Fibroblast of skin of scalp (primary cell): ENCODE measurements at places on chromosomes 5 and 9.

DNA sequence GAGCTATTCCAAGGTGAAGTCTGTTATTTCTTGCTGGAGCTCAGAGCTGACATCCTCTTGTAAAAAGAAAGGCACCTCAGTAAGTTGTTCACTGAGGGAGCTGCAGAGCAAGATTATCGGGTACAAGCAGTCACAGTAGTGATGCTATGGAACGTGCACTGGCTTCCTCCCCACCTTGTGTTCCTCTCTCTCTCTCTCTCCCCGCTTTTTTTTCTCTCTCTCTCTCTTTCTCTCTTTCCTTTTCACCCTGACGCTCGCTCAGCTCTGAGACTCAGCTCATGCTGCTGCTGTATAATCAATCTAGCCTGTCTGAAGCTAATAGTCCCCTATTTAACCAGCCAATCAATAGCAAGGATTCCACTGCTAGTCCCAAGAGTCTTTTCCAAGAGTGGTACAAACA, 587.6 kb upstream of the CDH18 start:
- DNase-seq: no peak

GRCh38 chr9:134683714-134684374, 42.2 kb downstream of the COL5A1 start:
- no peak for DNase-seq

DNA sequence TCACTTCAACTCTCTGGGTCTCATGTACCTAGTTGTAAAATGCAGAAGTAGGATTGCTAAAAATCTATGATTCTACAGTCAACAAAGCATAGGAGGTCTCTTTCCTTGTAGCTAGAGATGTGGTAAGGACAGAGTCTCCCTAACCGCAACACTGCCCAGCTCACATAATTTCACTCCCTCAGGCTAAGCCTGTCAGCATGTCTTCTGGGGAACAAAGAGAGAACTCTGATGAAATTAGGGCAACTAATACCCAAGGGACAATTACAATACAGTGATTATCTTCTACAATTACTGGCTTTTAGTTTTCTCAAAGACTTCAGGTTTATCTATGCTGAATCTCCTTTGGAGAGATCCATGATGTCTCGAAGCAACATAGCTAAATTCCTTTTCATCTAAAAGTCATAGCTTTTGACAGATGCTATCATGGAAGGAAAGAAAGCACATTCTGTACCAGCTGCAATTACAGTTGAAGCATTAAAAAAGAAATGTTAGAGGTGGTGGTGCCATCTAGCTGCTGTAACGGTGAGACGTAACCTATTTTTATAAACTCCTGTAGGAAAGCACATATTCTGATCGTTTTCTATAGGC, 141.1 kb upstream of the TARS1 start:
- peak; percentile 73 for DNase-seq

DNA sequence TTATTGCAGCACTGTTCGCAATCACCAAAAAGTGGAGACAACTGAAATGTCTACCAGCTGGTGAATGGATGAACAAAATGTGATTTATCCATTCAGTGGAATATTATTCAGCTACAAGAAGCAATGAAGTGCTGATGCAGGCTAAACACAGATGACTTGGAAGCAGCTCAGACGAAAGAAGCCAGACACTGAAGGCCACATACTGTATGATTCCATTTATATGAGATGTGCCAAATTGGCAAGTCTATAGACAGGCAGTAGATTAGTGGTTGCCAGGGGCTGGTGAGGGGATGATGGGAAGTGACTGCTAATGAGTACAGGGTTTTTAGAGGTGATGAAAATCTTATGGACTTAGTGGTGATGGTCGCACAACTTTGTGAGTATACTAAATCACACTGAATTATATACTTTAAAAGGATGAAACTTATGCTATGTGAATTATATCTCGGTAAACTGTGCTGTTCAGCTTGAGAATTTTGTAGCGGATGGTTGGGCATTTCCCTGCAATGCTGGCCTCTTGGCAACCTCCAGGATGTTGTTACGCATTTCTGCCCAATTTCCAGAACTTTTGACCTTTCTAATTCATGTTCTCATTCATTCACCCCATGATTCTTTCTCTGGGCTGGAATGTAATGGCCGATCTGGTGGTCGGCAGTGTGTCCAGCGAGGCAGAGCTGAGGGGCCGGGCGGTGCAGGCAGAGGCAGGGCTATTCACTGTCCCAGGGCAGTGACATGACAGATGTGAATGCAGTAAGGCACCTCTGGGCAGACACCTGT, 22.0 kb upstream of the WNK2 start:
- DNase-seq: no peak

- no peak for DNase-seq
These were observed 3.0 kb downstream of the SURF6 start for GRCh38 chr9:133333011-133333410.

DNA sequence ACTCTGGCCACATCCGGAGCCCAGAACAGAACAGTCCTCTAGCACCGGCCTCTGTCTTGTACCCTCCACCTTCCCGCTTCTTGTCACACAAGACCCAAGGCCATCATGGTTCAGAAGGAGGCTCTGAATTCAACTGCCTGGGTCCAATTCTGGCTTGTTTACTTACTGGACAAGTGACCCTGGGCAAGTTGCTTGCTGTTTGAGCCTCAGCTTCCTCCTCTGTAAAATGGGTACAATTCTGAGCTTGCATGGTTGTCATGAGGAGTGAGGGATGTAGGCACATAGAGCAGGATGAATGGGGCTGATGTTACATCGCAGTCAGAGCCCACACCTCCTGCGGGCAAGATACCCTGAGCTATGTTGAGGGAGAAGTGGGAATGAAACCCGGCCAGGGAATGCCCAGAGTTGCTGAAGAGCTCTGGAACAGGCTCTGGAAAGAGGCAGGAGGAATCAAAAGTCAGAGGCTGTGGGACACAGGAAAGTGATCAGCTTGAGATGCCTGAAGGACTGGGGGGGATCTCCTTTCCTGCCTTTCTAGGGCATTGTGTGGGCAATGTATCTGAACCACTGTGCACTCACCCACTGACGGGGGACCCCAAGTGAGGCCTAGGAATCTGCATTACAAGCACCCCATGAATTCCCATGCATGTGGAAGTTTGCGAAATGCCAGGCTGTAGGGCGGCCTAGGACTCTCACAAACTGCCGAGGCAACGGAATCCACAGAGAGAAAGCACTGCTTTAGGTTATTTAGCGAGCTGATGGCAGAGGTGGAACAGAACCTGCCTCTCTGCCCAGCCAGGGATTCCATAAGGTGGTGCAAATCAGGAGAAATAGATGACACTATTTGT, 29.4 kb upstream of the IL17B start:
- DNase-seq: peak; percentile 27

DNA sequence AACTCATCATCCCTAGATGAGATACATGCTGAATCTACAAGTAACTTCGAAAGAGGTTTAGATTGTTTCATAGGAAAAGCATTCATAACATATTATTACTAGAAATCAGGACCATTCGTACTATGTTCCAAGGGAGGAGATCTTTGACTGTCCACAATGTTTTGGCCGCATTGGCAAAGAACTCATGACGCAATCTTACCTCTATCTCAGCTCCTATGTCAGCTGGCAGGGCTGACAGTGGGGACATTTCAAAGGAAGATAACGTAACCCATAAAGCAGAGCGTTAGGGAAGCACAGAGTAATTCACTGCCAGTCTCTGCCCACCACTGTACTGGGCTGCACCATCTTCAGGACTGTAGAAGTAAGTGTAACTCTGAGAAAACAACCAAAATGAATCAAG, 69.7 kb downstream of the EFNA5 start:
- DNase-seq: no peak

DNA sequence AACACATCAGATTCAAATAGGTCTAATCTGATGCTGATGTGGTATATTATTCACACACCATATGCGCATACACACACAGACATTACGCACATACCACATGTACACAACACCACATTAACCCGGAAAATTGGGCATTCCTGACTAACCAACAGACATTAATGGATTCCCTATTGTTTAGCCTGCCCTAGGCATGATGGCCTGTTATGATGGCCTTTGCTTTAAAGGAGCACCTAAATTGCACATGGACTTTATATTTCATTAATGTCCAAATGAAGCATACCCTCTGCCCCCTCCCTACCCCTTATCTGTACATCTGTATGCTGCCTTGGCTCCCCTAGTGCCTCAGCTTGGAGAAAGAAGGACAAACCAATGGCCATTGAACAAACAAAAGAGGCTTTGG, 127.7 kb upstream of the PRLR start:
- no peak for DNase-seq

- no peak for DNase-seq
These were observed 44.7 kb downstream of the LRSAM1 start for GRCh38 chr9:127495884-127496555.

DNA sequence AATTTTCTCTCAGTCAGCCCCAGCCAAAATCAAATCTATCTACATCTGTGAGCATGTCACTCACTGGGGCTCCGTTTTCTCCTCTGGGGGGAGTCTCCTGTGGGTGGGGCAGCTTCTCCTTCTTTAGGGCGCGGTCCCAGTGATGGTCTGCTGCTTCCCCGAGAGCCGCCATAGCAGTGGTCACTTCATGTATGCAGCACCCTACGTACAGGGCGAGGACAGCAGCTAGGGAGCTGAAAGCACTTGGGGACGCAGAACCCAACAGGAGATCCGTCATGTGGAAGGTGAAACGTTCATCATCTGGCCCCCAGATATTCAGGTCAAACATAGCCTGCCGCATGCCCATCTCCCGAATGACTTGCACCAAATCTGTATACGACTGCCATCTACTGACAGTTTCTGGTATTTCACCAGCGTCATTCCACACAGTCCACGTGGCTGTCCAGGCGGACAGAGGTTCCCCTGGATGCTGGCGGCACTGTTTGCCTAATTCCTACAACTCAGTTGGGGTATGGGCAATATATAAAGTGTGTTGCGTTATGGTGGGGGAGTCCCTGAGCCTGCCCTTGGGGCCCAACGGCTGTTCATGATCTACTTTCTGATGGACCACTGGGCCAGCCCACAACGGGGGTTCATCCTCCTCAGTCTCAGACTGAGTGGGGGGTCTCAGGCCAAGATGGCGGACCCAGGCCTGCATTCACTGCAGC, 795.0 kb downstream of the EFNA5 start:
- peak; percentile 32 for DNase-seq

- peak; percentile 99 for DNase-seq
These were observed at the start of gene OSMR for GRCh38 chr5:38845526-38846378. Gene OSMR, plus strand, starts transcription at chr5:38846012. Its CDS starts 23,033 bp downstream, at chr5:38869045.

DNA sequence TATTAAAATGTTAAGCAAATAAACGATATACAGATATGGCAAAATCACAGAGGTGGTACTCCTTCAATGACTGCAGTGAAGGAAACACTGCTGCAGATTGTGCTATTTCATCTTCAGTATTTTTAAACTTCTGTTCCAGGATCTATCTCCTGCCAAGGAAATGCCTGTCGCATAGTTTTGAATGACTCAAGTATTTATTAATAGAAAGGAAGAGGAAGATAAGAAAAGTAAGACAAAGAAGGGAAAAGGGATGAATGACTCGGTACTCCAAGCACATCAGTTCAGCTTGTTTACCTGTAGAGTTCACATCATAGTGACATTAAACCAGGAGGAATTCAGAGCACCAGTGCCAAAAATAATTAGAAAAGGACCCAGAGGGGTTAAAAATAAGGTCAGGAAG, 5.1 kb upstream of the GPX8 start:
- DNase-seq: peak; percentile 71

DNA sequence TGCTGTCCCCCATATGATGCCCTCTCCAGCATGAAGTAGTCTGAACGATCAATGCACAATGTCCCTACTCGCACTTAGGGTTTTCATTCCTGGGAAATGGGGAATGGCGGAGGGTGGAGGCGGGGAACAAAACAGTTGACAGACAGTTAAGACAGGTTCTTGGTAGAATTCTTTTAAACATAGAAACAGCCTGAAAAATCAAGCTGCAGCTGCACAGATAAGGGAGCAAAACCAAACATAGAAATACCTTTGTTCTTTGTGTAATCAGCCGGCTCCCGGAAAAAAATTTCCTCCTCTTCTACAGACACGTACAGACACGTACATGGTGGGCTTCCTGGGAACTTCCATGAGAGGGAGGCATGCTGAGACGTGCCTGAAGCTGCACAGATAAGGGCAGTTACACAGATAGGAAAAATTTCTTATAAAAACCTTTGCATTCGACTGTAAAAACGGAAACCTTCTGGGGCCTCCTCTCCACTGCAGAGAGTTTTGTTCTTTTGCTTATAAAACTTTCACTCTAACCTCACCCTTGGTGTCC, 662.4 kb upstream of the PTPRD start:
- DNase-seq: no peak

DNA sequence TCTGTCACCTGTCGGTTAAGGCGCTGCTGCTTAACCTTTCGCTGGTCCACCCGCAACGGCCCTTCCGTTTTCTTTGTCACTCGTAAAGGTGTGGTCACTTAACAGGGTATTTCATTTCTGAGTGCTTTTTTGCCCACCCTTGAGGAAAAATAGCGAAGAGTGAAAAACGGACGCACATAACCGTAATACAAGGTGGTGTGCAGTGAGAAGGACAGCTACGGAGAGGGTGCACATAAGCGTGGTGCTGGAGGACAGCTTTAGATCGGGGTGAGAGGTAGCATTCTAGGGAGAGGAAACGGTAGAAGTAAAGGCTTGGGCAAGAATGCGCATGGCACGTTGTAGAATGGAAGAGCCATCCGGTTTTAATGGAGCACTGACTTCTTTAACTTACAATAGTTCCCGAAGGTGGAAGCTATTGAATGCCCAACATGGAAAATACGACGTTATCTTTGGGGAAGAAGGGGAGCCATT, 761 bp downstream of the CCT5 start:
- no peak for DNase-seq
